ENCODE measurements at places on chromosomes 3 and 15.
A peak's percentile ranks its signal among the peaks of the same experiment; 100 is the strongest.

GRCh38 chr3:38620236-38620635 lies 29.3 kb downstream of the SCN5A start:
- DNase-seq = no peak

DNA sequence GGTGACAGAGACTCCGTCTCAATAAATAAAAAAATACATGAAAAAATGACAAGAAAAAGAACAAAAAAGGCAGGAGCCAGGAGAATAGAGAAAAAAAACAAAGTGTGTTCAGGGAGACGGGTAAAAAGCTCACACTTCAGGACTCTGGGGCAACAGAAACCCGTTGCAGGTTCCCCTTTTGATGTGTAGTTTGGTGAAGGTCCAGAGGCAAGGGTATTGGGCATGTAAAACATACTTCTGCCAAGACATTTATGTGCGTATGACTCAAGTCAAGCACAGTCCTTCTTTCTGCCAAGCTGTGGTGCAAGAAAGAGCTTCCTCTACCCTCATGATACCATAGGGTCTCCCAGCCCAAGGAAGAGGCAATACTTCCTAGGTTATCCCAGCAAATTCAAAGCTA lies 33.4 kb upstream of the STRIT1 start:
- no peak for DNase-seq

DNA sequence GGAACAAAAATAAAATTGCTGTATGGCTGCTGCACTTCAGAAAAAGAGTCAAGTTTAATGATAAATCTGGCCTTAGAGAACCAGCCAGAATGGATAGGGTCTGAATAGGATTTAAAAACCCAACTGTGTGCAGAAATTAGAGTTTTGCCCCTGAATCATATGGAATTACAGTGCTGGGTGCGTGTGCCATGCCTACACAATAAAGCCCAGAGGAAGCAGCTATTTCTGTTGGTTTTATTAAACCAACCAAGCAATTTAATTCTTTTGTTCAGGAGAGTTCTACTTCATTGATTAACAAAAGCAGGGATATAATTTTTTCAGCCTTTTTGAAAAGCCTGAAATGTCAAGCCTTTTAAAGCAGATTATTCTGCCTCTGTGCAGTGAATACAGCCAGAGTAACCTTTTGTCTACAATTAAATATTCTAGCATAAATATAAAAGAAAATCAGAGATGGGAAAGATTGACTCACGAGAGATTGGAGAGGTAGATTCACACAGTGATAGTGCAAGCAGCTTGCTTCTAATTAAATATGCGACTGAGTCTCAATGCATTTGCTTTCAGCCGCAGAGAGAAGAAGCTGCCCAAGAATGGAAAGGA lies 66.7 kb upstream of the DNAJC19 start:
- peak; percentile 91 for DNase-seq

DNA sequence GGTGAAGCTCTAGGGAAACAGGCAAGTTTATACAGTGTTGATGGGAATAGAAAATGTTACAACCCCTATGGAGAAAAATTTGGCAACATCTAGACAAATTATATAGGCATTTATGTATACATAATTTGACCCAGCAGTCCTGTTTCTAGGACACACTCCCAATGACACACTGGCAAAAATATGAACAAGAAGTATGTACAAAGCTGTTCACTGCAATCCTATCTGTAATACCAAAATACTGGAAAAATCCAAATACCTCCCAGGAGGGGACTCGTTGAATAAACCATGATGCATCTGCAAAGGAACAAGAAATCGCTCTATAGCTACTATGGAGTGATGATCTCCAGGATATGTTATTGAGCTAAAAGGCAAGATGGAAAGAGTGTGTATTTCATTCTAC lies 8.5 kb downstream of the BFSP2 start:
- DNase-seq = no peak

DNA sequence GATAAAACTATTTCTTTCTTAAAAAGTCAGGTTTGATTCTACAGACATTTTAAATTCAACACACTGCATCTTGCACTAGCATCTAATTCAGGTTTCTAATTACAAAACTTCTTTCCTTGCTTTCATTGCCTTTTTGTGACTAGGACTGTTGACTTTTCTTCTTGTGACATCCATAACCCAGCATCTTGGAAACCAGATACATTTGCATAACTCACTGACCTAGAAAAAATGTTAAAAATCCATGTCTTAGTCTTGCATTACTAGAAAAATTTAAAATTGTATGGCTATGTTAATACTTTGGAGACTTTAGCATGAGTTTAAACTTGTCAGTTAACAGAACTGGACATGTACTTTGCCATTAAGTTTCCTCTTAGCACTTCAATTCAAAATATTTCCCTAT lies 72.7 kb downstream of the DTWD1 start:
- DNase-seq = no peak

- DNase-seq = no peak
Measured at GRCh38 chr15:77057072-77057471, 13.8 kb downstream of the TSPAN3 start.

- no peak for DNase-seq
Measured at GRCh38 chr3:190825386-190826016, 37.0 kb downstream of the GMNC start.

- no peak for DNase-seq
Measured at GRCh38 chr15:74620636-74621545, 5.3 kb downstream of the CLK3 start.

DNA sequence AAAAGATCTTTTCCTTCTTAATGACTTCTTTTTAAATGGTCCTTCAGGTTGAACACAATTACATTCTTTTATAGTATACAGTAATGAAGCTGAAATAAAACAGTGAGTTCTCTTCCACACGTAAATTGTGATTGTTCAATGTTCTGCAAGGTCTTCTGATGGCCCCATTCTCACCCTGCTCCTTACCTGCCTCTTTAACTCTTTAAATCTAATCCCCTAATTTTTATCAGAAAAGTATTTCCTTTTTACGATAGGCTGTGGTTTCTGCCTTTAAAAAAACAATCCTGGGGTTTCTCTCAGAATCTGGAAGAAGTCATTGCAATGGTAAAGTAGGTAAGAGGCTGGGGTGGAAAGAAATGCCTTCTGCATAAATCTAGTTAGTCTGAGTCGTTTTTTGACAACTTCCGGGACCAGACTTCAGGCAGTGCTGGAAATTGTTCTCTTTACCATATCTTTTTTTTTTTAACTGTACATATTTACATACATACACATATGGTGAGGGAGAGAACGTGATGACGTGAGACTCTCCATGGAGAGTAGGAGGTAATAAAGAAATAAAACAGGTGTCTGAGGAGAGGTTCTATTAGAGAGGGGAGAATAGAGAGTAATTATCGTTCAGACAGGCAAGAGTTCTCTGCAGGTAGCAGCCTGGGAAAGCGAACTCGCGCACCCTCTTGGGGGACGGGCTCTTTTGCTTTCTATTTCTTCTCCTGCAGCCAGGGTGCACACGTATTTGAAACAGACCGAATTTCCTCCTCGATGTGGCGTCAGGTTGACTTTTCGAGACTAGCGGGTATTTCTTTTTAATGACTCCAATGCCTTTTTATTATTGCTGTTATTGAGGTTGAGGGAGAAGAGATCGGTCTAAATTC lies at the start of gene SIDT1:
TSS of gene SIDT1 (plus strand) at position 730 of the 872 bp plus-strand sequence. CDS start 467 bp downstream, outside the sequence.
- DNase-seq = no peak

GRCh38 chr3:12984023-12984823 lies 89.0 kb downstream of the IQSEC1 start:
- DNase-seq = no peak

GRCh38 chr3:24440760-24441464 lies 53.7 kb downstream of the THRB start:
- no peak for DNase-seq

- DNase-seq = no peak
Measured at GRCh38 chr3:30578986-30579579, 27.3 kb upstream of the TGFBR2 start.

- DNase-seq = no peak
Measured at GRCh38 chr15:81293728-81294515, 30.0 kb downstream of the STARD5 start.

DNA sequence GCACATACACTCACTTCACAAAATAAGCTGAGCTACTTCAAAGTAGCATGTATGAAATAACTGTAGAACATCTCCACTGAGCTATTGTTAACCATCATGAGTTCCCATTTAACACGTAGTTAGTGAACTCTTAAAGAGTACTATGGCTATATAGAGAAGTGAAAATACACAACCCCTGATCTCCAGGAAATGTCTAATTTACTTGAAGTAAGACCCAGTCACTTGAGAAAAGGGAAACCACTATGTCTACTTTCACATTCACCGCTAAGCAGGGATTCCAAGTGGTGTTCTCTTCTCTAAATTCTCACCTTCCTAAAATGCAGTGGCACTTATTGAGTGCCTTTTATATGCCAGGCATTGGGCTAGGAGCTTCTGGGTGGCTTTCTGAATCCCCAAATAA lies 35.0 kb upstream of the COLQ start:
- DNase-seq = no peak

DNA sequence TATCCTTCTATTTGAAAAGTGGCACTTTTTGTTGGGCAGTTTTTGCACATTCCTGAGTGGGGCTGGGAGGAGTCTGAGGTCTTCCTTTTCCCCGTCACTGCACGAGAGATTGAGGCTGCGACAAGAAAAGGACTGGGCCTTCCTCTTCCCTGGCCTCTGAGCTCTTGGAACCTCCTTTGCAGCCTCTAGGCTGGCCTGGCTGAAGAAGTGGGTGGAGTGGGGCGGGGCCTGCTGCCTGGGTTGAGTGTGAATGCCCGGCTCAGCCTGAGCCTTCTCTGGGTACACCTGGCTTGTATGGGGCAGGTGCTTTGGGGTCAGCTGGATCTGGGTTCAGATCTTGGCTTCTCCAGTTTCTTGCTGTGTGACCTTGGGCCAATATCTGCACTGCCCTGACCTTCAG lies 43.1 kb downstream of the PLXNA1 start:
- no peak for DNase-seq

GRCh38 chr3:16423947-16424673 lies 89.4 kb downstream of the RFTN1 start:
- no peak for DNase-seq

DNA sequence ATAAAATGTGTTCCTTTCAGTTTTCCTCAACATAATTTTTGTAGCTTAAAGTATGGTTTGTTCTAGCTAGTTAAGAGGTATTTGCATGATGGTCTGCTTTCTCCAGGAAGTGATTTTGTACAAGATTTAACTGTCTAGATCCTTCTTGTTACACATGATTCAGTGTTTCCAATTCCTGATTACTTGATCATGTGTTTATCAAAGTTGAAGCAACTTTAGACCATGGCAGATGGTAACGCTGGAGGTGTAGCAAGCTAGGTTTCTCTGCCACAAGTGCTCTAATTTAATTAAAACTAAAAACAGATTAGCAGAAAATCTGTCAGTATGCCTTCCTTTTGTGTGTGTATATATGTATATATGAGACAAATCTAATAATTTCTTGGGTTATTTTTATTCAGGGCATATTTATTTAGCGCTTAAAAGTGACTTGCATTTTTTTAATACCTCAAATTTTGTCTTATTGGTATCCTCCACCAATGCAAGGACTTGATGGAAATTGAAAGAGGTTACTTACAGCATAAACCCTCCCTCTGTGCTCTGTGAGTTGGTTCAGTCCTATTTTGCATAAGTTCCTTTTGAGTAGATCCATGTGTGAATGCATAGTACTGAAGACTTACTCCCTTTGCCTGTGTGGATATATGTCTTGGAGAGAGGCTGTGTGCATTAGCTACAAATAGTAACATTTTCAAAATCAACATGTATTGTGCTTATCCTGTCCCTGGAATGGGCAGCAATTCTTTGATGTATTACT lies 157.3 kb upstream of the CGNL1 start:
- DNase-seq = peak; percentile 87

- no peak for DNase-seq
Measured at GRCh38 chr3:44771424-44772098, 10.0 kb downstream of the KIF15 start.

DNA sequence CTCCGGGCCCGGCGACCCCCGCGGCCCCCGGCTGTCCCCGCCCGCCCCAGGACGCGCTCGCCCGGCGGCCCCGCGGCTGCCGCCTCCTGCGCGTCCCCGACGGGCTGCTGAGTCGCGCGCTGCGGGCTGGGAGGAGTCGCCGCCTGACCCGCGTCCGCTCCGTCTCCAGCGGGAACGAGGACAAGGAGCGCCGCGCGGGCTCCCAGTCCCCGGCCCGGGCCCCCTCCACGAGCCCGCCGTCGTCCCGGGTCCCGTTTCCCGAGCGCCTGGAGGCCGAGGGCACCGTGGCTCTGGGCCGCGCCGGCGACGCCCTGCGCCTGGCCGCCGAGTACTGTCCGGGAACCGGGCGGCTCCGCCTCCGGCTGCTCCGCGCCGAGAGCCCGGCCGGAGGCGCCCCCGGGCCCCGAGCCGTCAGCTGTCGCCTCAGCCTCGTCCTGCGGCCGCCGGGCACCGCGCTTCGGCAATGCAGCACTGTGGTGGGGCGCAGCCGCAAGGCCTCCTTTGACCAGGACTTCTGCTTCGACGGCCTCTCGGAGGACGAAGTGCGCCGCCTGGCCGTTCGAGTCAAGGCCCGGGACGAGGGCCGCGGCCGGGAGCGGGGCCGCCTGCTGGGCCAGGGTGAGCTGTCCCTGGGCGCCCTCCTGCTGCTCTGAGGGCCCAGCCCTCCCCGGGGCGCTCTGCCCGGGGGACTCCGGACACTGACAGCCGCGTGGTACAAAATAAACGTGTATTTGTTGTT lies 1.5 kb downstream of the C2CD4A start:
- no peak for DNase-seq

- no peak for DNase-seq
Measured at GRCh38 chr15:100981086-100981485, 61.9 kb downstream of the LRRK1 start.

DNA sequence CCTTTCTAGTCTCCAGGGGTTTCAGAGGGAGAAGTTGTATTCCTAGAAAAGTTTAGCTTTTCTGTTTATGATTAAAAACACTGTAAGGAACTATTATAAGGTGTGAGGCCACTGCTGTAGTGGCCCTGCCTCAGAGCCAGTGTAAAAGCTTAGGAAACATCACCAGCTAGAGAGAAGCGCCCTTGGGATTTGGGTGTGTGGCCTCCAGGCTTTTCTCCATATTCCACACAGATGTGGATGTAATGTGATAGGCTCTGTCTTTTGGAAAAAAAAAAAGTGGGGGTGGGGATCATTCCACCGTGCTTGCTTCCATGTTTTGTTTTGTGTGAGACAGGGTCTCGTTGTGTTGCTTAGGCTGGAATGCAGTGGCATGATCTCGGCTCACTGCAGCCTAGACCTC lies 13.9 kb downstream of the SEC61A1 start:
- no peak for DNase-seq

DNA sequence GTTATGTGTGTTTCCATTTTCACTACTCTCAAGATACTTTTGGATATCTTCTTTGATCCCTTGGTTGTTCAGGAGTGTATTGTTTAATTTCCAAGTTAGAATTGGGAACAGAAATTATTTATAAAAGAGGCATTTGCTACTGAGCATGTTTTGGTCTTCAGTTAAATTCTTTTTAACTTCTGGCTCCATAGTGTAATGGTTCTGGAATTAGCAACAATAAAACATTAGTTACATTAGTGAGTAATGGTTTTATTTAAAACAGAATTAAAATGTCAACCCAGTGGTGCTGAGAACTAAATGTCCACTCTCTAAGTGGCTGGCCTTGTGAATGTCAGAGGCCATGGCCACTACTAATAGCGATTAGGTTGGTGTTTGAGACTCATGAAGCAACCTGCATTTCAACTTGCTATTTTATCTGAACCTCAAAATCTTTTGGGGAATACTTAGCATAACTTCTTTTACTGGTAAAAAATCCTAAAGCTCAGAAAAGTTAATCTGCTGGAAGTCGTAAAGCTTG lies 19.5 kb upstream of the MASP1 start:
- DNase-seq = no peak

- DNase-seq = no peak
Measured at GRCh38 chr15:45618813-45619212, 16.0 kb upstream of the SQOR start.

All from NCI-H2081 treated with DMSO at 0.1 percent for 48 hours (cell line).